Bone marrow (tissue), 2 donors: ENCODE measurements at places on chromosomes 4 and X.

DNA sequence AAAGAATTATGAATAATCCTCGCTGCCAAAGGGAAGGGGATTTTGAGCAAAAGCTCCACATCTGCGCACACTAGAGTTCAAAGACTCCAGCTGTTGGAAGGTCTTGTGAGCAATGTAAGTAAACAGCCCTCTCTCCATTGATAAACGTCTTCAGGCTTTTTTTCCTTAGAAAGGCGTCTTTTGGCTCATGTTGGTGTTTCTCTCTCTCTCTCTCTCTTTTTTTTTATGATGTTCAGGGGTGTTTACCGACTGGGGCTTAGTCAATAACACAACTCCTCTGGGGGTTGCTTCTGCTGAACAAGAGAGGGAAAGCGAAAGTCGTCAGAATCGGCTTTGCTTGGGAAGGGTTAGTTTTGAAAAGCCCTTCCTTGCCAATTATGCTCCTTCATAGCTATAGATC is 53.2 kb upstream of the C1QTNF7 start:
- no peak for DNase-seq

DNA sequence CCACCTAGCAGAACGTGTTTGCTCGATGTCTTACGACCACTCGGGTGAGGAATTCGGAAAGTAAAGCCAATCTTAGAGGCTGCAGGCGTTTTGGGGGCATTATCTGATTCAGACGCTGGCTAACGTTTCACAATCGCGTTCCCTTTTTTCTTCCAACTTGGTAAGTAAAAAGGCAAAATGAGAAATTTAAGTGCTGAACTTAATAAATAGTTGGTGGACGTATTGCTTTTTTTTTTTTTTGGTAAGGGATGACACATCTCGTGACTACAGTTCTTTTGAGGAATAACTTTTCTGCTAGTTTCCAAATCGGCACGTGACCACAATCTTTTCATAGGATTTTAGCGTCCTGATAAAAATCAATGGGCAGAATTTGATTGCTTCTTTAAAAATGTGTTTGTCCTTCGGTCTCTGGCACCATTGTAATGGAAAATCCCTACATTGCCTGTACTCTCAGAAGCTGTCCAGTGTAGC is 848 bp downstream of the RAB9A start:
- DNase-seq = no peak

GRCh38 chr4:16794816-16795445 is 103.5 kb downstream of the LDB2 start:
- no peak for DNase-seq

GRCh38 chrX:19731307-19731820 is 156.0 kb downstream of the SH3KBP1 start:
- DNase-seq = no peak

DNA sequence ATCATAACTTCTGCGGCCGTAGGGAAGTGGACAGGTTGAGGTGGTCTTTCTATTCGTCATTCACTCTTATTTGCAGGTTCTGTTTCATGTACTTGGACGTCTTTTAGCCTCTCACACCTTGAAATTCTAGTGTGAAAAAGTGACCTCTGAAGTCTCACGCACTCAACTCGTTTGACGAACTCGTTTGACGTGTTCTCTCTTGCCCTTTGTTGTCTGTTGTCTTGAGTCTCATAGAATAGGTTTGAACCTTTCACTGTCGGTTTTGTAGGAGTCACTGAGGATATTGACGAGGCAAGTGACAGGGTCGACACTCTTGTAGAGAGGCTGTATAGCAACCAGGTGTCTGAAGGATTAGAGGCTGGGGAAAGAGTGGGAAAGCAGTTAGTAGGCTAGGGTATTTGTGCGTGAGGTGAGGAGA is 1.1 kb upstream of the PGRMC2 start:
- no peak for DNase-seq

DNA sequence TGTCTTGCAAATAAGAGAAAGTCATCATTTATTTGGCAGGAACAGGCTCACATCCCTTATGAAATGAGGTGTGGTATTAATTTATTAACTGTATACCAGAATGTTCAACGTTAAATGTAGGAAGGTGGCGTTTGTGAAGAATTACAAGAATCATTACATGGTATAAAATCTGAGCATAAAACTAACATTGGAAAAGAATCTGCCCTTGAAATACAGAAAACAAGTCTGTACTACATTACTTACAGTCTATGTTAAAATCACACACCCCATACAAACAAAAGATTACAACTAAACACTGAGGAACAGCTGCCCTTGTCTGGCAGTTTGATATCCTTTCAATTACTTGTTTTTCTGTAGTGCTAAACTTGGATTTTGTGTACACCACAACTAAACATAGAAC is 131.1 kb downstream of the DCHS2 start:
- no peak for DNase-seq

DNA sequence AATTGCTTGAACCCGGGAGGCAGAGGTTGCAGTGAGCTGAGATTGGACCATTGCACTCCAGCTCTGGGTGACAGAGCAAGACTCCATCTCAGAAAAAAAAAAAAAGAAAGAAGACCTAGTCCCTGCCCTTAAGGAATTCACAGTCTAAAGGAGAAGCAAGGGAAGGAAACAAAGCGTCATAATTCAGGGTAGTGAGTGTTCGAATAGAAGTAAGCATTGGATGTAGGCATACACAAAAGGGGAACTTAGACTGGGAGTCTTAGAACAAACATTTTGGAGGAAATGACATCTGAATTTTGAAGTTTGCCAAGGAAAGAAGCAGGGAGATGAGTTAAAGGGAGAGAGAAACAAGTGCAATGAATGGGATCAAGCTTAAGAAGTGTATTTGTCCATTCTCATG is 32.4 kb downstream of the PPM1K start:
- DNase-seq = no peak

DNA sequence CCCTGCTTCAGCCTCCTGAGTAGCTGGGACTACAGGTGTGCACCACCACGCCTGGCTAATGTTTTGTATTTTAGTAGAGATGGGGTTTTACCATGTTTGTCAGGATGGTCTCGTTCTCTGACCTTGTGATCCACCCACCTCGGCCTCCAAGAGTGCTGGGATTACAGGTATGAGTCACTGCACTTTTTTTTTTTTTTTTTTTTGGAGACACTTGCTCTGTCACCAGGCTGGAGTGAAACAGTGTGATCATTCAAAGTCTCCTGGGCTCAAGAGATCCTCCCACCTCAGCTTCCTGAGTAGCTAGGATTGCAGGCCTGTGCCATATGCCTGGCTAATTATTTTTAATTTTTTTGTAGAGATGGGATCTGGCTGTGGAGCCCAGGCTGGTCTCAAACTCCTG is 338.8 kb downstream of the PPP3CA start:
- no peak for DNase-seq

- DNase-seq = no peak
Measured at GRCh38 chr4:88991746-88992145, 65.2 kb downstream of the FAM13A start.

- no peak for DNase-seq
Measured at GRCh38 chr4:153364061-153364460, 19.6 kb downstream of the MND1 start.

DNA sequence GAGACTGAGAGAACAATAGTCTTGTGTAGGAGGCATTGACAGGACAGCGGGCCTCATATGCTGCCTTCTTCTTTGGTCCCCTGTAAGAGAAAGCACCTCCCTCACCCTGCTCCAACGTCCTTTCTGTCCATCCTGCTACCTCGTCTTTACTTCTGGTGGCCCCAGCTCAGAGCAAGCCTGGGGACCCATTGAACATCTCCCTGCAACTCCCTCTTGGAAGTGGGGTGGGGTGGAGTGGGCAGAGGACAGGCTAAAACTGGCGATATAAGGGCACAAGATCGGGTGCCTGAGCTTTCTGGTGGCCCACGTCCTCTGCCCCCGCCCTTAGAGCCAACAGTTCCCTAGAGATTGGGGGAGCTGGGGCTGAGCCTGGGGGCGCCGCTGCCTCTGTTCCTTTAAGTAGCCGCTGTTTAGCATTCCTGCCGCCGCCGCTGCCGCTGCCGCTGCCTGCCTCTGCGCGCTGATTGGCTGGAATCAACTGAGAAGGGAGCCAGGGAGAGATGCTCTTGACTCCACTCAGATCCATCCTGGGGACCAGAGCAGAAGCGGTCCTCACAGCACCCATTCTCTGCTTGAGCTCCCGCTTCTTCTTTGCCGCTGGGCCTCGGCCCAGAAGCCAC is at the start of gene DLG3:
Gene DLG3, plus strand, starts transcription at position 510 of the 620 bp plus-strand sequence. CDS start 367 bp downstream, outside the sequence.
- no peak for DNase-seq

- DNase-seq = no peak
Measured at GRCh38 chr4:107034996-107035818, 906 bp downstream of the DKK2 start.

DNA sequence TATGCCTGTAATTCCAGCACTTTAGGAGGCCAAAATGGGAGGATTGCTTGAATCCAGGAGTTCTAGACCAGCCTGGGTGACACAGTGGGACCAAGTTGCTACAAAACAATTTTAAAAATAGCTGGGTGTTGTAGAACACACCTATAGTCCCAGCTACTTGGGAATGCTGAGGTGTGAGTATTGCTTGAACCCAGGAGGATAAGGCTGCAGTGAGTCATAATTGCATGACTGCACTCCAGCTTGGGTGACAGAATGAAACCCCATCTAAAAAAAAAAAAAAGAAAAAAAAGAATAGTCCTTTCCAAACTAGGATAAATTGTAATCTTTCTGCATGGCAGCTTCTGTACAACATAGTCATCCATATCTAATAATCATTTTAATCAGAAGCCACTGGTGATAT is 270.1 kb upstream of the INTU start:
- no peak for DNase-seq

DNA sequence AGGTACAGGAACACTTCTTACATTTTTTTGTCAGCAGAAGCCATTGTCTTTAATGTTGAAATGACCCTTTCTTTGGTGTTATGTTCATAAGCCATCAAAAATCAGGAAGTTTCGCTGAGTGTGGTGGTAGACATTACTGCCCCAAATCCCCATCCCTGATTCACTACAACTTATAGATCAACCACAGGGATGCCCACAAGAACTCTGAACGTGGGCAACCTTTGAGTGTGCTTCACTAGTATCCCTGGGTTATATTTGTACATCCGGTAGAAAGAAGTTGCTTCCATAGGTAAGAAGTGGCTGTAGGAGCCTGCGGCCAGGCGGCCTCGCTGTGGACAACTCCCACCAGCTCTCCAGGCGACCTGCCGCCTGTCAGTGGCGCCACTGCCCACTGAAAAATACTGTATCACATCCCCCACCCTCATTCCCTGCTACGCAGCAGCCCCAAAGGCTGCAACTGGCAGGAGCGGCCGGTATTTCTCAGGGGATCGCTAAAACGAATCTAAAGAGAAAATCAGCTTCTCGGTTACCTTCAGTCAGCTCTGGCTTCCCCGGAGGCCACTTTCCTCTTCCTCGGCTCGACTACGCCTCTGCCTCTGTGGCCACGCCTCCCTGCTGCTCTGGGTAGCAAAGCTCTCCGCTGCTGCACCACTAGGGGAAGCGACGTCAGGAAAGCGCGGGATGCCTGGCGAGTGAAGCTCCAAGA is 13.9 kb upstream of the ETDC start:
- DNase-seq = no peak

DNA sequence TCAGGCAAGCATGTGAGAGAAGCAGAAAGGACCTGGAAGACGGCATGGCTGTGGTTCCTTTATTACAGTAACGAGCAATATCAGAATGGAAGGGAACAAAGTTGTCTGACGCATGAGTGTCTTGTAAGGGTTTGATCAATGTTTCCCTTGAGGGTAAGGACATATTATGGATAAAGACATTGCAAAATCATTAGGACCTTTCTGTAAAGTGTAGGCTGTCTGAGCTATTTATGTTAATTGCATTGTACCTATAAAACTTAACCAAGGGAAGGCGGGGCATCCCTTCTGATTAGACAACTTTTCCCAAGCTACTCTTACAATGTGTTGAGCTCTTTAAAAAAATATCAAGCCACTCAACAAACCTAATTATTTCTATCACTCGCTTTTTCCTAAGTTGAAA is 112.2 kb upstream of the JADE1 start:
- DNase-seq = no peak

- DNase-seq = no peak
Measured at GRCh38 chr4:40629401-40630334, at the start of gene RBM47. Gene RBM47 (minus strand): TSS chr4:40629864. CDS start chr4:40438893, 190,971 bp downstream.

- no peak for DNase-seq
Measured at GRCh38 chr4:186832906-186833305, 109.2 kb upstream of the FAT1 start.

- DNase-seq = no peak
Measured at GRCh38 chr4:84852081-84852480, 114.4 kb downstream of the WDFY3 start.

GRCh38 chr4:96742332-96743014 is 902.6 kb downstream of the PDHA2 start:
- no peak for DNase-seq

GRCh38 chrX:25125483-25125882 is 109.7 kb upstream of the ARX start:
- DNase-seq = no peak

DNA sequence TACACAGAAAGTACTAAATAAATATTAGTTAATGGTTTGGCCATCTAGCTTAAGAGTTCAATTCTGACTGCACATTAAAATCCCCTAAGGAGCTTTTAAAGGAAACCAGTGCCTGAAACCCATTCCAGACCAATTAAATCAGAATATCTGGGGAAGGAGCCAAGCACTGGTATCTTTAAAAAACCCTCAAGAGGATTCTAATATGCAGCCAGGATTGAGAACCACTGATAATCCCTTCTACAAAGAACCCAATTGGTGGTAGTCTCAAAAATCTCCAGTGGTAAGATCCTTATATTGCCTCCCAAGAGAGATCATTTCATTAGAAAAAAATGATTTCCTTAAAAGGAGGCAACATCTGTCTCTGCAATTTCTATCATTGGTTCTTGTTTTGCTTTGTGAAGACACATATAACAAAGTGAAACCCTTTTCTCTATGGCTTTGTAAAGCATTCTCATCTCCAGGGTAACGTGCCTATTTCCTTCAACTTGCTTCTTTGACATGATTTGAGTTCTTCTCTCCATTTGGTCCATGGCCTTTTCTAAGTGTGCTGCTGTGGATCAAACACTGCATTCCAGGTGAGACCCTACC is 3.5 kb downstream of the GPR34 start:
- no peak for DNase-seq

DNA sequence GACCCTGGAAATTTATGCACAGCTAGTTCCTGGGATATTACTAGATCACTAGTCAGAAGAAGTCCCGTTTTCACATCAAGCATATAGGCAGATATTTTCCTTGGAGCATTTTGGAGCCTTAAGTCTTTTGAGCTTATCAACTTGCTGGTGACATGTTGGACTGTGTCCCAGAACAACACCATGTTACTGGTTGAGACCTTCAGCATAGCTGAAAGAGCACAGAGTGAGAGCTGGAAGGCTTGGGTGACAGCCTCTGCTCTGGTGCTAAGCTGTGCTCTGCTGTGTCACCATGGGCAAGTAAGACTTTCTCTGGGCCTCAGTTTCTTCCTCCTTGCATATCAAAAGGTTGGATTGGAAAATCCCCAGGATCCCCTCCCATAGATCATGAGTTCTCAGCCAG is 116.6 kb upstream of the FRMPD4 start:
- DNase-seq = no peak

- no peak for DNase-seq
Measured at GRCh38 chr4:32884198-32884597, 2164.0 kb downstream of the PCDH7 start.

- no peak for DNase-seq
Measured at GRCh38 chrX:24371391-24371972, 11.0 kb downstream of the SUPT20HL1 start.

- peak; percentile 23 for DNase-seq
Measured at GRCh38 chrX:129553619-129554288, 13.7 kb downstream of the OCRL start.

GRCh38 chr4:2576290-2576689 is 39.8 kb downstream of the FAM193A start:
- DNase-seq = no peak

GRCh38 chr4:5524446-5525299 is 183.7 kb downstream of the EVC2 start:
- no peak for DNase-seq

GRCh38 chr4:141599853-141600252 is 36.5 kb upstream of the IL15 start:
- no peak for DNase-seq
